ENCODE measurements at places on chromosomes 7 and 10. TPM values are rescaled to one million over a fixed set of nuclear protein-coding genes. Genes with fewer than 3 reads are reported as not detected.

The CALHM3 gene
- not detected for total RNA-seq

The MGMT gene
- 9.7 TPM for total RNA-seq

DNA sequence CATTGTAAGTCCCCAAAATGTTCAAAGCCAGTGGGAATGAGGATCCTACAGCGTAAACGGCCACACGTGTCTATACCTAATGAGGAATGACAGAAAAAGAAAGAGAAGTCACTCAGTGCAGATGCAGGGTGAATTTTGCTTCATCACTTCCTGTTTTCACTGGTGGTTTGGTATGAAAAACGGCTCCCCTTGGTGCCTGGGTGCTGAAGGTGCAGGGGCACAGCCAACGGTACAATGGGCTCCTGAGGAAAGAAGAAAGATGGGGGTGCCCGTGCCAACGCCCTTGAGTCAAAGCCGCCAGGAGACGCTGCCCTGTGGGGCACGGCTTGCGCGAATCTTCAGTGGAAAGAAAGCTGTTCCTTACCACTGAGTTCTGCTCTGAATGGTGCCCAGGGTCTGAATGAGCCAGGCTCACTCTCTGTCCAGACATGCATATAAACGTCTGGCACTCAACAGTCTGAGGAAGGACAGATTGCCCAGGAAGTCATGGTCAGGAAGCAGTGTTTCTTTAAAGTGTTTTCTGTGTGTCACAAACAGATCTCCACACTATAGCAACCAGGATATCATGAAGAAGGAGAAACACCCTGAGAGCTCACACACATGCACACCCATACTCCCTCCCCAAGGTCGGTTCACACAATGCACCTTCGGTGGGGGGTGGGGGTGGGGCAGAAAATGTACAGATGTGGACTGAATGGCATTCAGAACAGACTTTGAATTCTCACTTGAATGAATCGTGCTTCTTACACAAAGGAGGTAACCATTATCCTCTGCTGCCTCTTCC is 105.8 kb downstream of the ELMO1 start:
- H3K27me3 ChIP-seq = no peaks in the 10 kb centered on the region
- DNase-seq = peak; percentile 51
- H3K4me3 ChIP-seq = no peak overlapping the region
- no peaks in the 10 kb centered on the region for H3K36me3 ChIP-seq
- no peaks in the 10 kb centered on the region for H3K4me1 ChIP-seq

GRCh38 chr7:149476791-149477190 is 15.9 kb upstream of the ZNF777 start:
- no peak overlapping the region for H3K27ac ChIP-seq
- H3K4me3 ChIP-seq = no peak overlapping the region
- H3K36me3 ChIP-seq = no peaks in the 10 kb centered on the region
- DNase-seq = no peak

DNA sequence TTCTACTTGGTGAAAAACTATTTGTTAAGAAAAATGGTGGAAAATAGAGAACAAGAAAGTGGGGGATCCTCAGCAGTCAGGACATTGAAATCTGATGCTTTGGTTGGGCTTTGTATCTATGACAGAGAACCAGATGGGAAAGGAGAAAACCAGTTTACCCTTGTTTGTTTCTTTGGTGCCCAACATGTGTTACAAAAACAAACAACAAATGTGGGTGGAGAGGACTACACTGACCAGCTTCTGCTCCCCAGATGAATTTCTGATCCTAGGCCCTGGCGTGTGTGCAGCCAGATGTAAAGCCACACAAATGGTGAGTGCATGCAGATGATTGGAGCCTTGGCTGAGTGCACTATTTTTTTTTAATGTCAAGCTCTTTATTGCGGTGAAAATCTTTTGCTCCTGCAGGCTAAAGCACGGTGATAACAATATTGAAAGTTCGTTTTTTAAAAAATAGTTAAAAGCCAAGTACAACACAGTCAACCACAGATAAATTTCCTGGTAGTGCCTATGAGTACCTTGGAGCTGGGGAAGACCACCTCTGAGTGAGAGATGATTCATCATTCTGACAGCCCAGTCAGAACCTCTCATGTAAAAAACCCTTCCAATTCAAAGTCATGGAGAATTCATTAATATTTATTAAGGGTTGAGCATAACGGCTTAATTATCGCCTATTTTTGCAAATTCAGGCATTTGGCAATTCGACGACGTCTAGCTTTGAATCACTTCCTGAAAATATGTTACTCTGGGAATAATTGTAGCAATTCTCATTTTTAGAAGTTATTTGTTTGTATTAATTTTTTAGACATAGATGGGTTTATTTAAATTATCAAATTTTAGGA is 163.7 kb downstream of the AGMO start:
- H3K4me3 ChIP-seq = no peak overlapping the region
- no peaks in the 10 kb centered on the region for H3K27me3 ChIP-seq
- no peak overlapping the region for H3K27ac ChIP-seq
- no peaks in the 10 kb centered on the region for H3K4me1 ChIP-seq
